CMK (cell line): ENCODE measurements at places on chromosomes 12 and 14.

DNA sequence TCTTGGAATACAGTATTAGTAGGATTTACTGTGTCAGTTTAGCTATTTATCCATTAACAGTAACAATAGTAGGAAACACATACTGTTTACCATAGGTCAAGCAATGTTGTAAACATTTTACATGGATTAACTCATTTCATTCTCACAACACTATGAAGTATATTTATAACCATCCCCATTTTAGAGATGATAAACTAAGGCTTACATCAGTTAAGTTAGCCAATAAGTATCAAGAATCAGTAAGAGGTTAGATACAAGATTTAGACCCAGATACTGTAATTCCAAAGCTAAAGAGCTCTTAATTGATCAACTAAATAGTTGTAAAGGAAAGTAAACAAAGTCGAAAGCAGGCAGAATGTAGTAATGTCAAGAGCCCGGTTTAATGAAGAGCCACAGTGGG is 1.1 kb downstream of the SYNJ2BP start:
- no peak for DNase-seq

DNA sequence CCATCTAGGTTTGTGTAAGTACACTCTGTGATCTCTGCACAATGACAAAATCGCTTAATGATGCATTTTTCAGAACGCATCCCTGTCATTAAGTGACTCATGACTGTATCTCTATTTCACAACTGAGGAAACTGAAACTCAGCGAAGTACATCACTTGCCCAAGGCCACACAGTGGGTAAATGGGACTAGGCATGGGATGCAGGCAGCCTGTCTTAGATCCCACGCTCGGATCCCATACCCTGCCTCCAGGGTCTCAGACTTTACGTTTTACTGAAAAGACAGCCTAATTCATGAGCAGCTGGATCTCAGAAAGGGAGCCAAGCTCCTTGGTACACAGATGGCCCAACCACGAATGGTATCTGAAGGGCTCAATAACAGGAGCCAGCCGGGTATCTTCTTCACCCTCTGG is 2.4 kb upstream of the MLEC start:
- no peak for DNase-seq

GRCh38 chr14:59026081-59026480 is 162.4 kb upstream of the DAAM1 start:
- DNase-seq, result no peak

GRCh38 chr12:18653465-18653864 is 84.3 kb downstream of the PLCZ1 start:
- DNase-seq, result no peak

DNA sequence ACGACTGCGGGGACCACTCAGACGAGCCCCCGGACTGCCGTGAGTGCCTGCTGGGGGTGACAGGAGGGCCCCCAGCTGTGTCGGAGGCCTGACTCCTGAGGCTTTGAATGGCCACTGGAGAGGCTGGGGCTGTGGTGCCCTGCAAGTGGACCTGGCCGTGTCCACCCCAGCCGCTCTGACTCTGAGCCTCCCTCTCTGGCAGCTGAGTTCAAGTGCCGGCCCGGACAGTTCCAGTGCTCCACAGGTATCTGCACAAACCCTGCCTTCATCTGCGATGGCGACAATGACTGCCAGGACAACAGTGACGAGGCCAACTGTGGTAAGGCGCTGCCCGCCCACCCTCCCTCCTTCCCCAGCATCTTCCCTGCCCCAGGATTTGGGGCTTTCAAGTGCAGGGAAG is 16.1 kb upstream of the NXPH4 start:
- no peak for DNase-seq

- DNase-seq, result no peak
Observed at GRCh38 chr14:50018201-50018932, 98.0 kb downstream of the VCPKMT start.

DNA sequence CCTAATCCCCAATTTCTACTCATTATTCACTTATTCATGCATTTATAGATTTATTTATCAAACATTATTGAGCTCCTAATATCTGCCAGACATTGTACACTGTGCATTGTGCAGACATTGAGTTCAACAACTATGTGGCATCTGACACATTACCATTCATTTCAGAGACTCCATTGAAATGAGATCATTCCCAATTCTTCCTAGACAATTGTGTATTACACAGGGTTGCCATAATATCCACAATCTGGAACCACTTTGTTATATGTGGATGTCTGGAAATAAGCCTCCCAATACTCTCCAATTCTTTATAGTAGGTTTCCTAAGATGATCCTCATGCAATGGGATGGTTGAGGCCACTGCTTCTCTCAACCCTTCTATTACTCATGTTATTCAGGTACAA is 165.0 kb downstream of the OTOGL start:
- no peak for DNase-seq

DNA sequence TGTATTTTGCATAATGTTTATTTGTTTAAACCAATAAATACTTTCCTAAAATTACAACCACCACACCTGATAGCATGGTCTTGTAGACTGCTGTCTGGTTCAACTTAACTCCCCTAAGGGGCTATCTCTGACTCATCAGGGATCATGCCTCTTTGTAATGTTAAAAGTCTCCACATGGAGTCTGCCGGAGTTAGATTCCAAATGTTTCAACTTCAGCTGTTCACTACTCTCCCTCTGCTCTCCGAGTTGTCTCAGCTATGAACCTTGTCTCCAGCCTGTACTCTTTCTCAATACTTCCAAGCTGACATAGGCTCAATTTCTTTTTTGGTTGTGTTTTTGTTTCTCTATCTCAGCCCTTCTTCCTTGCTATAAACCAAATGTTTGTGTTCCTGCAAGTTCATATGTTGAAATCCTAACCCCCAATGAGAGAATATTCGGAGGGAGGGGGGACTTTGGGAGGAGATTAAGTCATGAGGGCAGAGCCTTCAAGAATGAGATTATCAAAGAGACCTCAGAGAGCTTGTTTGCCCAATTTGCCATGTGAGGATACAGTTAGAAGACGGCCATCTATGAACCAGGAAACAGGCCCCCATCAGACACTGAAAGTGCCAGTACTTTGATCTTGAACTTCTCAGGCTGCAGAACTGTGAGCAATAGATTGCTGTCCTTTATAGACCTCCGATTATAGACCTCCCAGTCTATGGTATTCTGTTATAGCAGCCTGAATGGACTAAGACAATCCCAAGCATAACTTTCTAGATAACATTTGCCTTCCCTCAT is 858.2 kb downstream of the VRK1 start:
- DNase-seq, result no peak

DNA sequence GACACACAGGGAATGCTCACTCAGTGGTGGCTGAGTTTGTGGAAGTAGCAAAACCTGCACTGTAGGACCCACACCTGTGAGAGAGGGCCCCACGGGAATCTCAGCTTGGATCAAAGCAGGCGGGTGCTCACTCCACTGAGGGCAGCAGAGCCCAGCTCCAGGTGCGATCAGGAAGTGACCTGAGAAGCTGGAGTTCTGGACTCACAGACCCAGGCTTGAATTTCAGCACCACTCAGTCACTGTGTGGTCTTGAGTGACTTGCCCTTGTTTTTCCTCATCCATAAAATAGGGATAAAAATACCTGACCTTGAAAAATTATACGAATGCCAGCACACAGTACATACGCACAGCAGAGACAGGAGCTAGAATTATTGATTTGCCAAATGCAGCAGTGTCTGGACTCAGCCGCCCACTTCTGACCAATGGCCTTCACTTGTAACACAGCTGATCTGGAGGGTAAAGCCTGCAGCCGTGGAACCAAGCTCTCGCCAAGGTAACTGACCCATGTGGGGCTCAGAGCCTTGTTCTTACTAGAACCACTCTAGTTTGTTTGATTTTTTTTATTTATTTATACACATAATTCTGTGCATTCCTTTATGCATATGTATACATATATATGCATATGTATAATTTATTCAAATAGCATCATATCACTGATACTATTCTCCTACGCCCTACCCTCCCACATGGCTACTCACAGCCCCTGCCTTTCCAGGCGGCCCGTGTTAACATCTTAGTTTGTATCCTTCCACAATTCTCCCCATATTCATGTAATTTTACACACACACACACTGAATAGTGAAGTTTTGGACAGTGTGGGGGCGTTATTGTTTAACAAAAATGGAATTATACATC is 53.9 kb downstream of the DPF3 start:
- DNase-seq, result no peak
